Immature natural killer cell (primary cell): ENCODE measurements at places on chromosomes 2 and 18. TPM values are rescaled to one million over a fixed set of nuclear protein-coding genes. Genes with fewer than 3 reads are reported as not detected.

RHOB gene
- polyA plus RNA-seq, result 4.4 TPM

MALL gene
- not detected for polyA plus RNA-seq

KCNK3 gene
- not detected for polyA plus RNA-seq

ATP8B1 gene
- polyA plus RNA-seq, result not detected

C2orf72 gene
- not detected for polyA plus RNA-seq

ESPNL gene
- not detected for polyA plus RNA-seq

RFTN2 gene
- not detected for polyA plus RNA-seq

WDR35 gene
- 2.7 TPM for polyA plus RNA-seq

CACNB4 gene
- 0.11 TPM for polyA plus RNA-seq

FAM110C gene
- not detected for polyA plus RNA-seq

ERFE gene
- 4.6 TPM for polyA plus RNA-seq

ERCC3 gene
- polyA plus RNA-seq, result 20.1 TPM

SATB2 gene
- polyA plus RNA-seq, result not detected

CDH19 gene
- not detected for polyA plus RNA-seq

CRACDL gene
- 0.80 TPM for polyA plus RNA-seq

CCDC102B gene
- polyA plus RNA-seq, result 7.0 TPM

POTEI gene
- polyA plus RNA-seq, result not detected

CDH2 gene
- not detected for polyA plus RNA-seq

RAB17 gene
- polyA plus RNA-seq, result not detected

CCDC85A gene
- not detected for polyA plus RNA-seq

GKN2 gene
- polyA plus RNA-seq, result not detected

ITGA4 gene
- polyA plus RNA-seq, result 102 TPM

TUBB6 gene
- not detected for polyA plus RNA-seq

HRH4 gene
- not detected for polyA plus RNA-seq

RAMP1 gene
- polyA plus RNA-seq, result 70.8 TPM

MYO3B gene
- polyA plus RNA-seq, result not detected
